ENCODE measurements at places on chromosomes 7 and 10.

DNA sequence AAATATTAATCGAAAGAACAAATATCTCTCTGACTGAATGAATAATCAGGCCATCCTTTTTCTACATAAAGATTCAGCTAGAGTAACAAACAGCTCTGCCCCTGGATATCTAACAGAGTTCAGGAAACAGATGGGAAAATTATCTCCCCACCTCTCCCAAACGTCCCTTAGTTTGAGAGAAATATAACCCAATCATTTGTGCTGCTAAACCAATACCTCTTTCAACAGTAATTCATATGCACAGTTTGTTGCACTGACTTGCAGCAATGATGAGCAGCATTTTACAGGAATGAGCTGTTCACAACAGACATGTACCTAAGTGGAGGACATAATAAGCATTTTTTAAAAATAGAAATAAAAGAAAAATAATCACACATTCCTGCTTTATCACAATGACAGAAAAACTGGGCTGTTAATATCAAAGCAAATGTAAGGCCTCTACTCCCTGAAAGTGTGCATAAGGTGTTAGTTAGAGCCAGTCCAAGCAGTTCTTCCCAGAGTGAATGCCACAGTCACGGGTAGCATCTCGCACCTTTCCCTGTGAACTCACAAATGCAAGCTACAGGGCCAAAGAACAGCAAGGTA is 2.3 kb downstream of the CREB3L2 start:
- DNase-seq: no peak

- DNase-seq: no peak
These were observed 55.3 kb downstream of the TEX36 start for GRCh38 chr10:125627646-125628045.

GRCh38 chr10:80498833-80499741 is 38.6 kb upstream of the SH2D4B start:
- DNase-seq: no peak

GRCh38 chr10:21203473-21204107 is 306.5 kb upstream of the NEBL start:
- DNase-seq: no peak

DNA sequence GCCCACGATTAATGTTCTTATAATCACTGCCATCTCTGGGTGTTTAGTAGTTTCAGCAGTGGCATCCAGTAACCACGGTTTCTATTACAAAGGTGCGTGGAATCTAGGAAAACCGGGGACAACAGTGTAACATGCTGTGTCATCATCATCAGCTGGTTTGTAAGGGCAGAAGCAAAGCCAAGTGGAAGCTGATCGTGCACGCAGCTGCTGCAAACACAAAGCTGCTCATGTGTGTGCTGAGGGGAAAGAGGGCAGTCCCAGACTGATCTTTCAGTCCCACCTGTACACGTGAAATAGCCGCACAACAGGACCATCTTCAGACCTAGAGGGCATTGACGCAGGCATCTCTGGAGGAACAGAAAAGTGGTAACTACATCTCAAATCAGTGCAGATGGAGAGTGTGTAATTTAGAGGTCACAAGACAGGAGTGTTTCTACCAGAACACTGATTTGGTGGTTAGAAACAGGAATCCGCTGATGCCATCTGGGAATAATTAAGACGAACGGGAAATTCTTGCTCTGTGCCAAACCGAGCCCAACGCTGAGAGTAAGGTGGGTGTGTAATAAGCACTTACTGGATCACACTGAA is 13.4 kb downstream of the ANKRD16 start:
- no peak for DNase-seq

DNA sequence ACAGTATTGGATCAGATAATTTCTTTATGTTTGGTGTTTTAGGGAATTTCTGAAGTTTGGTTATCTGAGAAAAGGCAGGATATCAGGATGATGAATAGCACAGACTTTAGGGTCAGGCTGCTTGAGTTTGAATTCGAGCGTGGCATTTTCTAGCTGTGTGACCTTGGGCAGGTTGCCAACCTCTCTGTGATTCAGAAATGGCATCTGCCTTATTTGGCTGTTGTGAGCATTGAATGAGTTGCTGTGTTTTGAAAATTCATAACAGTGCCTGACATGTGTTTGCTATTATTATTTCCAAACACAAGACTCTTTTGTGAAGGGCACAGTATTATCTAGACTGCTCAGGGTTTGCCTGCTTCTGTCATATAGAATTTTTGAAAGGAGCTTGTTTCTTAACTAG is 66.9 kb downstream of the NXPH1 start:
- DNase-seq: no peak

DNA sequence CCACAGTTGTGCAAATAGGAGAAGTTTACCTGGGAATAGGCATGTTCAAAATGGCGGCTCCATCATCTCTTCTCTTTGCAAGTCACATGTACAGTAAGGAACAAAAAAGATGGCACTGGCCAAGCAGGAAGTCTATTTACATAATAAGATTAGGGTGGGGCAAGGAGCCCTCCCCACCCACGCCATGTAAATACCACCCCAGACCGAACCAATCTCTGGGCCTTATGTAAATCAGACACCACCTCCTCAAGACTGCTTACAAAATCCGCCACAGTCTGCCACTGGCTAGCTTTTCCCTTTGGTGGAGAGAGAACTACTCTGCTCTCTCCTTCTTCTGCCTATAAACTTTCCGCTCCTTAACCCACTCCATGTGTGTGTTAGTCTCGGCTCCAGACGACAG is 1496.3 kb downstream of the REEP3 start:
- no peak for DNase-seq

DNA sequence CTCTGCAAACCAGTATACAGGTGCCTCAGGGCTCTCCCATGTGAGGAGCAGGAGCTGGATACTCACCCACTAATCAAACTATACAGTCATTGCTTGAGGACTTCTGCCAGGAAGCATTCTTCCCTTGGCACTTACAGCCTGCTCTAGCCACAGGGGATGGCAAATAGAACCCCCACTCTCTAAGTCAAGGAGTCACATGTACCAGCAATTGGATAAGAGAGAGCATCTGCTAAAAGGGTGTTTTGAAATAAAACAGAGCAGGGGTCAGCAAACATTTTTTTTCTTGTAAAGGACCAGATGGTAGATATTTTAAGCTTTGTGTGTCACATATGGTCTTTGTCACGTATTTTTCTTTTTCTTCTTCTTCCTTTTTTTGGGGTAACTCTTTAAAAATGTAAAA is 865.2 kb upstream of the GHITM start:
- DNase-seq: no peak

GRCh38 chr7:148403466-148403993 is 187.0 kb upstream of the C7orf33 start:
- no peak for DNase-seq

- DNase-seq: no peak
These were observed 100.9 kb downstream of the ITIH5 start for GRCh38 chr10:7565871-7566270.

GRCh38 chr7:112982441-112983063 is 104.1 kb downstream of the GPR85 start:
- no peak for DNase-seq

DNA sequence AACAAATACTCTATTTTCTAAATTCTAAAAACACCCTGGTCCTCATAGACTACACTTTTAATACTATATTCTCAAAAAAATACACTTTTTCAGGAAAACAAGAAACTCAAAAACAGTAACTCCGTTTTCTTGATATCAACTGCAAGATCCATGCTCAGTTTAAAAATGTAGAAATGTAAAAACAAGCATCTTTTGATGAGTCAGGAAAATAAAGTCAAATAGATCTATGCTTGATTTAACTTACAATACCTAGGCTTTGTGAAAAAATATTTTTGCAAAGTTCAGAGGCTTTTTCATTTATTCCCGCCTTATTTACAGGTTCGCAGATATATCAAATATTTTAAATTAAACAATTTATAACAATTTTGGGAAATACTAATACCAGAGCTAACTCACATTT is 33.6 kb downstream of the POT1 start:
- DNase-seq: no peak

DNA sequence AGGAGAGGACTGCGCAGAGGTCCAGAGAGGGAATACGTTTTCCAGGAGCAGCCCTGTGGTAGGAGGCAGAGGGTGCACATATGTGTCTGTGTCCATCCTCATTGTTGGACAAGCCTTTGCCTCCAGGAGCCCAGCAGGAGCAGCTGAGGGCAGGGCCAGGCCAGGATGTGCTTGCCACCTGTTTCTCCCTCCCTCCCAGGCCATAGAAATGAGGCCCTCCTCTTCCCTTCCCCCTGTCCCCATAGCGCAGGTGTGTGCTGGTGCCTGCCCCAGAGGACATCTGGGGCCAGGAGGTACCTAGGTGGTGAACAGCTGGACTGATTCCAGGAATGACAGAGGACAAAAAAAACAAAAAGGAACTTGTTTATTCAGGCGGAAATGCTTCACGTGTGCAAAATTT is 10.5 kb upstream of the CXCL12 start:
- no peak for DNase-seq

- DNase-seq: no peak
These were observed 54.2 kb upstream of the STEAP1B start for GRCh38 chr7:22554184-22554583.

GRCh38 chr10:99983280-99983988 is 26.3 kb downstream of the DNMBP start:
- no peak for DNase-seq

- no peak for DNase-seq
These were observed 42.0 kb upstream of the FOXP2 start for GRCh38 chr7:114372619-114373018.

GRCh38 chr7:96747418-96747940 is 37.8 kb upstream of the SEM1 start:
- no peak for DNase-seq

DNA sequence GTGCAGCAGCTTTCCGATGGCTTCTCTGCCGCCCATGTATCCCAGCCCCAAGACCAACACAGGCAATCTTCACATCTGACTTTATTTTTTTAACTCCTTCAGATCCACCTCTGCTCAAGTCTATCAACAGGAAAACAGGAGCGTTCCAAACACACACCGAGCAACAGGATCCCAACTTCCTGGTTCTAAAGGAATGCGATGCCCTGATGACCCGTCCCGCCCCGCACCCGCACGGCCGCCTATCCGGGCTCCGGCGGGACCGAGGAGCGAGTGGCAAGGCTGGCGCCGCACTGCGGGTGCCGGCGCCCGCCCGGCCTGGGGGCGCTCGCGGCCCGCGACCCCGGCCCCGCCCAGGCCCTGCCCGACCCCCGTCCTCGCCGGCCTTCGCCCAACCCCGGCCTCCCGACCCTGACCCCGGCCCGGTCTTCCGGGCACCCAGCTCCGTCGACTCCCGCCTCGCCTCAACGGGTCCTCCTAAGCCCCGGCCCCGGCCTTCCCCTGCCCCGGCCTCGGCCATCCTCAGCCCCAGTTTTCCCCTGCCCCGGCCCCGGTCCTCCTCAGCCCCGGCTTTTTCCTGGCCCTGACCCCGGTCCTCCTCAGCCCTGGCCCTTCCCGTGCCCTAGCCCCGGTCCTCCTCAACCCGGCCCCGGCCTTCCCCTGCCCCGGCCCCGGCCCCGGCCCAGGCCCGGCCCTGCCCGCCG is 730 bp downstream of the LARP4B start:
- DNase-seq: peak; percentile 5

GRCh38 chr7:79298145-79298760 is 155.2 kb downstream of the MAGI2 start:
- no peak for DNase-seq

GRCh38 chr10:125840955-125841354 is 17.6 kb downstream of the BCCIP start:
- no peak for DNase-seq

GRCh38 chr10:95792874-95793285 is 36.9 kb downstream of the ENTPD1 start:
- DNase-seq: no peak

DNA sequence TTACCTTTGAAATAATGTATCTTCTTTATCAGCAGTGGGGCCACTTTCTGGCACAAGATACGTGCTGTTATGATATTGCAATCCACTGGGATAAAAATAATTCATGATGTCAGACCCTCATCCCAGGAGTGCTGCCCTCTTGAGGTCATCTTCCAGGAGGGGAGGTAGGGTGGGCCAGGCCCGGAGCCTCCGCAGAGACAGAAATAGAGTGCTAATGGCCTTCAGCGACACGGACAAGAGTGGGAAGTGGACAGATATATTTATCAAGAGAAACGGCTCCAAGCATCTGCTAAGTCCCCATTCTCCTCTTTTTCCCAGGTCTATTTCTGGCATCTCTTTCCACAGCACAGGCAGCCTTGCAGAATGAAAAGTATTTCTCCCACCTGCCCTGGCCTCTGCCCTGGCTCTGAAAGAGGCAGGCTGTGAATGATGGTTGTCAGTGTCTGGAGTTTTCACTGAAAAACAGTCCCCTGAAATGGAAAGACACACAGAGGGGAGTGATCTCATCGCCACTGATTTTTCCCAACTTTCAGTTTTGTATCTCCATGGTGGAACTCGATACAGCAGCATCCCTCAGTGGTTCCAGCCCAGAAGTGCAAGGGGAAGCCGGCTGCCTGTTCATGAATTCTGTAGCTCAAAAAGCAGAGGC is 251.7 kb upstream of the MYO3A start:
- DNase-seq: no peak

DNA sequence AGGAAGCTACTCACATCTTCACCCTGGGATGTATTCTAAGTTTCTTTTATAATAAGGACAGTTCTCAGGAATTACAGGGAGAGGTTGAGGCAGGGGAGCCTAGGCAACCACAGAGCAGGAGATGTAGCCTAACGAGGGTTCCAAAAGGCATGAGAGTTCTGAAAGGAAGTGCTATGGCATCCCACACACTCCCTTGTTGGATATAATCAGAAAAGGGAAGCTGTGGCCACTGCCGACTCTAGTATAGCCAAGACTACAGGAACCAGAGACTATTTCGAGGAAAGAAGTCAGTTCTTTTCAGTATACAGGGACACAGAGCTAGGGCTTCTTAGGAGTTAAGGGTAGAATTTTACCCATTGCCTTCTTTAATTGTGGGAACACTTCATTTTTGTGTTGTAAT is 11.0 kb downstream of the PRR15 start:
- no peak for DNase-seq

DNA sequence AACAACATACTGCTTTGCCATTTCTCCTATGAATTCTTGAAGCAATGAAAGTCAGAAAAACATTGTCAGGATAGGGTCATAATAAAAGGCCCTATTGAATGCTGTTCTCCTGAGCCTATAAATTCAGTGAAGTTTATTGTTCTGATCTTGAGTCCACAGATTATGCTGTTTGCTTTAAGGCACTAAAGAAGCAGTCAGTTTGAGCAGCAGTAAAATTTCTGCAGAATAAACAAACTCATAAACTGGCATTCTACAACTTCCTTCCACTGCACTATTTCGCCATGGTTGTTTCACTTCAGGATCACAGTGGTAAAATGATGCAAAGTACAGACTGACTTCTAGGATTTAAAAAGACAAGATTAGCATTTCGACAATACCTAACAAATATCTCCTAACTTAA is 503.2 kb downstream of the SH2D4B start:
- DNase-seq: no peak

DNA sequence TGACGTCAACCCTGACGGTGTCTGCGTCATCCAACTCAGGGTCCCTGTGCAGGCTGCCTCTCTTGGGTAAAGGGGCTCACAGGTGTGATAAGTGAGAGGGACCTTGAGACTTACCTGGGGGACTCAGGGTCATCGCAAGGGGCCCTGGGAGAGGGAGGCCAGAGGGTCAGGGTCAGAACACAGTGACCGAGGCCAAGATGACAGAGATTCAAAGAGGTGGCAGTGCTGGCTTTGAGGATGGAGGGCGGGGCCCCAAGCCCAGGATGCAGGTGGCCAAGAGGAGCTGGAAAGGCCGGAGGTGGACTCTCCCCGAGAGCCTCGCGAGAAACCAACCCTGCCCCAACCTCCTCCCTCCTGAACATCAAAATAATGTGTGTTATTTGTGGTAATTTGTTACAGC is 165.2 kb upstream of the PPP2R2D start:
- DNase-seq: no peak

GRCh38 chr10:69624245-69624786 is 5.7 kb upstream of the FAM241B start:
- no peak for DNase-seq

Data from T follicular helper cell (primary cell).